Stimulated activated CD4-positive, alpha-beta T cell treated with anti-CD3 and anti-CD28 coated beads, Interleukin-12 subunit alpha, Interleukin-12 subunit beta, amount 100 ng/mL, for 4 hours (primary cell): ENCODE measurements at places on chromosomes 2 and 18.

- DNase-seq, result no peak
These were observed 42.2 kb upstream of the TPO start for GRCh38 chr2:1371082-1371481.

GRCh38 chr18:52341103-52341432, 1.1 kb downstream of the DCC start:
- DNase-seq, result no peak

GRCh38 chr2:65112633-65113032, 17.3 kb downstream of the RAB1A start:
- no peak for DNase-seq

GRCh38 chr18:72444798-72445155, 99.4 kb downstream of the CBLN2 start:
- DNase-seq, result no peak

- no peak for DNase-seq
These were observed 241.4 kb downstream of the SLC8A1 start for GRCh38 chr2:40210344-40210967.

DNA sequence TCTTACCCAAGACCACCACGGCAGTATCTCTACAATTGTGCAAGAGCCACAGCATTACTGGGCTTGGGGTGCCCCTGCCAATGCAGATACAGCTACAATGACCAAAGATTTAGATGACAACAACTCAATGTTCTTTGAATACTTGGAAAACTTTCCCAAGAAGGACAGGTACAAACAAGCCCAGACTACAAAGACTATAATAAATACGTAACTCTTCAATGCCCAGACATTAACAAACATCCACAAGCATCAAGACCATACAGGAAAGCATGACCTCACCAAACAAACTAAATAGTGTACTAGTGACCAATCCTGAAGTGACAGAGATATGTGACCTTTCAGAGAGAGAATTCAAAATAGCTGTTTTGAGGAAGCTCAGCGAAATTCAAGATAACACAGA, 62.8 kb downstream of the ICA1L start:
- DNase-seq, result no peak

GRCh38 chr2:191382801-191383200, 137.6 kb downstream of the MYO1B start:
- DNase-seq, result no peak

DNA sequence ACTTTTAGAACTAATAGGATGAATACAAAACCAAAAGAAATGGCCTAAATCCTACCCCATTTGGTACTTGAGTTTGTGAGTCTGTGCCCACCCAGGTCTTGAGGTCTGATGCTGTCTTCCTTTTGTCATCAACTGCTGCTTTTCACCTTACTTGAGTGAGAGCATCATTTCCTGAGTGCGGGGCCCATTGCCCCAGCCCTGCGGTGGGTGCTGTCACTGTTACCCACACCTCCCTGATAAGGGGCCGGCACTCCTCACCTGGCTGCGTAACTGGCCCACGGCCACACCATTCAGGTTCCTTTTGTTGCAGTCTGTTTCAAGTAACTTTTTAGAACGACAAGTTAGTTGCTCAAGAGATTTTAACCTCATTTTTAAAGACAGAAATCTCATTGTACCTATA, 25.3 kb downstream of the RAB12 start:
- no peak for DNase-seq

GRCh38 chr2:152132306-152132705, 33.5 kb upstream of the CACNB4 start:
- DNase-seq, result no peak

- DNase-seq, result no peak
These were observed 68.0 kb downstream of the SERPINB8 start for GRCh38 chr18:64037812-64038414.

GRCh38 chr2:241015439-241015838, 17.0 kb downstream of the SNED1 start:
- DNase-seq, result no peak

DNA sequence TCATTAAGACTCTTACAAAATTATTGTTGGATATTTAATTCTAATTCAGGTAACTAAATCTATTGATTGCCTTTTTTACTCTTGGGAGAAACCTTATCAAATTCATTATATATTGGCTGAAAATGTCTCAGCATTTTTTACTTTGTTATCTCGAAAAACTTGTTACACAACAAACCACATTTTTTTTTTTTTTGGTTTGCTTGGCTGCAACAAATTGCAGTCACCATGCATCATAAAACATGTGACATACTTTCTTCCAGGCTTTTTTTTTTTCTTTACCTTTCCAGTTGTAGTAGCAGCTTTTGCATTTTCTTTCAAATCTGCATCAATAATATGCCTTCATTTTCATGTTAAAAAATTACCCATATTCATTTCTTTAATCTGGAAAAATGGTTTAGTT, 186.7 kb downstream of the TDRD15 start:
- DNase-seq, result no peak

- no peak for DNase-seq
These were observed 142.2 kb downstream of the EPHA4 start for GRCh38 chr2:221429741-221430491.

- no peak for DNase-seq
These were observed 38.6 kb upstream of the NCOA1 start for GRCh38 chr2:24452502-24452885.
